ENCODE measurements at places on chromosomes 5 and 9. TPM values are rescaled to one million over a fixed set of nuclear protein-coding genes. Genes with fewer than 3 reads are reported as not detected.
A peak's percentile ranks its signal among the peaks of the same experiment; 100 is the strongest.

DNA sequence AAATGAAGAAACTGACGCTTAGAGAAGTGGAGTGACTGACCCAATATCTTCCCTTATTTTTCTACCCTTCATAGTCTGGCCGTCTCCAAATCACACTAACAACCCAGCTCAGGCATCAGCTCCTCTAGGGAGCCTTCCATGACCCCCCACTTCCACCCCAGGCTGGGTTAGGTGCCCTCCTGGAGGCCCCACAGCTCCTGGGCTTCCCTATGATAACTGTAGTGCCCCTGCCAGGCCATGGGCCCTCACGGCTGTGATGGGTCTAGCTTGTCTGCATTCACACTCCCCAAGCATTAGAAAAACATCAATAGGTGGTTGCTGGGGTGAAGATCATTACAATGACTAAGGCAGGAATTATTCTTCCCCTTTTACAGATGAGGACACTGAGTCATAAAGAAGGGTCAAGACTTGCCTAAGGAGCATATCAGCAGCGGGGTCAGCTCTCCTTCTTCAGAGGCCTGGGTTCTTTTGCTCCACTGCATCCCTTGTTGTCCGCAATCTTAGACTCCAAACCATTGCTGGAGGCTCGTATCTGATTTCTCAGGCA is 7.3 kb downstream of the CORO2A start:
- no peak overlapping the region for H3K4me3 ChIP-seq
- no peaks in the 10 kb centered on the region for H3K27me3 ChIP-seq
- no peak overlapping the region for H3K27ac ChIP-seq
- H3K36me3 ChIP-seq = no peaks in the 10 kb centered on the region
- H3K4me1 ChIP-seq = no peaks in the 10 kb centered on the region

- no peaks in the 10 kb centered on the region for H3K4me1 ChIP-seq
- peak; percentile 84 for DNase-seq
- no peak overlapping the region for H3K27ac ChIP-seq
- no peaks in the 10 kb centered on the region for H3K36me3 ChIP-seq
- H3K27me3 ChIP-seq = no peaks in the 10 kb centered on the region
These were observed 122.7 kb upstream of the LMX1B start for GRCh38 chr9:126490871-126491567.

- H3K4me3 ChIP-seq = no peak overlapping the region
- no peak for DNase-seq
- no peak overlapping the region for H3K27ac ChIP-seq
These were observed 58.1 kb upstream of the PANK3 start for GRCh38 chr5:168637281-168637680.

Gene CNTNAP3
- total RNA-seq = 7.1 TPM

GRCh38 chr9:112864403-112864802 is 26.3 kb downstream of the SLC46A2 start:
- no peak overlapping the region for H3K4me3 ChIP-seq
- DNase-seq = no peak
- H3K27ac ChIP-seq = no peak overlapping the region
- no peaks in the 10 kb centered on the region for H3K27me3 ChIP-seq

Gene LCN15
- not detected for total RNA-seq

- peaks cover 2% of the 10 kb centered on the region for H3K4me1 ChIP-seq
- H3K27ac ChIP-seq = no peak overlapping the region
- no peaks in the 10 kb centered on the region for H3K36me3 ChIP-seq
- no peaks in the 10 kb centered on the region for H3K27me3 ChIP-seq
- DNase-seq = no peak
These were observed 438.9 kb downstream of the ARHGEF28 start for GRCh38 chr5:74064911-74065310.

Measured in kidney (tissue), 22 donors.